Stimulated activated CD4-positive, alpha-beta T cell treated with anti-CD3 and anti-CD28 coated beads, Interleukin-15, amount 100 ng/mL, for 48 hours (primary cell): ENCODE measurements at places on chromosomes 6 and 20.

- no peak for DNase-seq
These were observed 17.4 kb upstream of the AKAP7 start for GRCh38 chr6:131117878-131118277.

DNA sequence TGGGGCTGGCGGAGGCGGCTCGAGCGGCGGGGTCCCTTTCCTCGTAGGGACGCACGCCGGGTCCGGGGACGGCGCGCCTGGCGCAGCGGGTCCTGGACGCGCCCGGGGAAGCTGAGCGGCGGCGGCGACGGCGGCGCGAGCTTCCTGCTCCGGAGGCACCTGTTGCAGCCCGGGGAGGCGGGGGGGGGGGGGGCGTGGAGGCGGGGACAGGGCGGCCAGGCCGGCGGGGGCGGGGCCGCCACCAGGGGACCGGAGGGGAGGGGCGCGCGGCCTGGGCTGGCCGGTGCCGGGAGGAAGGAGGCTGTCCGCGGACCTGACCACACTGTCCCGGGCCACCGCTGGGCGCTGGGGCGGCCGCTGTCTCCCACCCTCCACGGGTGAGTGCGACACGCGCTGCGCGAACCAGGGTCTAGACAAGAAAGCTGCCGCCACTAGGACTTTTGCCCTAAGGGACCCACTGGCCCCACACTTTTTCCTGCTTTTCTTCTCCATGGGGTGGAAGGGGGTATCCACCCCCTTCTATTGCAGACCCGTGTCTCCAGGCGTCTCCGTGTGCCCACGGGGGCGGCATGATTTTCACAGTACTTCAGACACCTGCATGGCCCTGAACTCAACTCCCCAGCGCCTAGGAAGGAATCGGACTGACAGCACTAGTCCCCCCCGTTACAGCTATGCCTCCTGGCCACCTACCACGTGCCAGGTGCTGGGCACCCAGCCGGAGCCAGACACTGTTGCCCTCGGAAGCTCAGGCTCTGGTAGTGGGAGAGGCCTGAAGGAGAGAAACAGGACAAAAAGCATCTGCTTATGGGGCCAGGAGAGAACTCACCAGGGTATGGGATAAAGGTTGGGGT is at the start of gene NFATC2:
Gene NFATC2, minus strand, starts transcription at position 149 of the 851 bp plus-strand sequence. CDS start 220 bp downstream, outside the sequence.
- no peak for DNase-seq

DNA sequence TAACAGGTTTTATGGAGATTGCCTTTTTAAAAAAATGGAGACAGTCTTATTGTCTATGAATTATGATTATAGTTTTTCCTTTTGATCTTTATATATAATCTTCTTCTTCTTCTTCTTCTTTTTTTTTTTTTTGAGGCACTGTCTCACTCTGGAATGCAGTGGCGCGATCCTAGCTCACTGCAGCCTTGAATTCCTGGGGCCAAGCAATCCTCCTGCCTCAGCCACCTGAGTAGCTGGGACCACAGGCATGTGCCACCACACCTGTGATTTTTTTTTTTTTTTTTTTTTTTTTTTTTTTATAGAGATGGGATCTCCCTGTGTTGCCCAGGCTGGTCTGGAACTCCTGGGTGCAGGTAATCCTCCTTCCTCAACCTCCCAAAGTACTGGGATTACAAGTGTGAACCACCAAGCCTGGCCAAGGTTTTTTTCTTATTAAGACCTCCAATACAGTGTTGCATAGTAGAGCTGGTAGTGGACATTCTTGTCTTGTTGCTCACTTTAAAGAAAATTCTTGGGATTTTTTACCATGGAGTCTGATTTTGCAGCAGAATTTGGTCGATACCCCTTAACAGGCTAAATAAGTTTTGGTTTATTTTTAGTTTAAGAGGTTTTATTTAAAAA is 46.5 kb downstream of the STK4 start:
- no peak for DNase-seq

DNA sequence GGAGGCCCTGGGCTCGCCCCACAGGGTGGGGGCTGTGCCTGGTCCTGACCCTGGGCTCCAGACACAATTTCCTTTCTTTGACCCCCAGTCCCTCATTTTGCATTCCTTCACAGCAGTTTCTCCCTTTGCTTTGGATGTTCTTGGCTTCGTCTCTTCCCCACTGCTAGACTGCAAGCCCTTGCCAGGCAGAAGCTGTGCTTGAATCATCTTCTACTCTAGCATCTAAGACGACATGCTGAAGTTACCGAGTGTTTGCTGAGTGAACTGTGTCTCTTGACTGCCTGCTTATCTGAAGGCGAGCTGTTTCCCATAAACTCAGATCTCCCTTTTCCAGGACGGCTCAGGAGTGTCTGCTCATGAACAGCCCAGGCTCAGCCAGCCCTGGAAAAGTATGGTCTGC is 14.3 kb upstream of the SYNDIG1 start:
- DNase-seq = no peak

- no peak for DNase-seq
These were observed 101.3 kb downstream of the SNX5 start for GRCh38 chr20:17867131-17867925.

GRCh38 chr20:53535878-53536277 is 57.8 kb downstream of the ZNF217 start:
- DNase-seq = no peak

GRCh38 chr6:119065382-119065781 is 13.1 kb downstream of the FAM184A start:
- DNase-seq = no peak

DNA sequence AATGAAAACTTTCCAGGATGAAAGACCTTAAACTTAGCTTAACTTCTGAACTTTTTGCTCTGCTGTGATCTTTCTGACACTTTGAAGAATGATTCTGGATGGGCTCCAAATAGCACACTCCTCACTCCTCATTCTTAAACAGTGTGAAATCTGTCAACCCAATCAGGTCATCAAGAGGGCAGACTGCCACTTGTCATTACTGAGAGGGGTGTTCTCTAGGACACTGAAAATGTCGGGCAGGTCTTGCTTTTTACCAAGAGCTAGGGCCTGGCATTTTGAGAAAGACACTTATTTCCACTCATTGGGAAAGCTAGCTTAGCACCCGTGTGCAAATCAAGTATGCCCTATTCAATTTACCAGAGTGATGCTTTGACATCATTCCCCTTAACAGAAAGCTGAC is 122.2 kb downstream of the MTFR2 start:
- no peak for DNase-seq

DNA sequence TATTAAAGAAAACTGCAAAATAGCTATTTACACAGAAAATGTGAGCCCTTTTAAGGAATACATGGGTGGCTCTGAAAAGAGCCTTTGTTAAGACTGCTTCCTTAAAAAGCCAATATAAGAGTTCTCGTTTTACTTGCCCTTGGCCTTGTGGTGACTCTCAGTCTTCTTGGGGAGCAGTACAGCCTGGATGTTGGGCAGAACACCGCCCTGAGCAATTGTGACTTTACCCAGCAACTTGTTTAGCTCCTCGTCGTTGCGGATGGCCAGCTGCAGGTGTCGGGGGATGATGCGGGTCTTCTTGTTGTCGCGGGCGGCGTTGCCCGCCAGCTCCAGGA is 111.5 kb downstream of the HFE start:
- peak; percentile 61 for DNase-seq

GRCh38 chr20:57329608-57330221 is at the start of gene SPO11:
Gene SPO11 (plus strand): TSS chr20:57329803. CDS start chr20:57329868, 65 bp downstream.
- DNase-seq = no peak
